Cerebellum (tissue), 4 donors: ENCODE measurements at places on chromosomes 2 and 18. TPM values are rescaled to one million over a fixed set of nuclear protein-coding genes. Genes with fewer than 3 reads are reported as not detected.

DNA sequence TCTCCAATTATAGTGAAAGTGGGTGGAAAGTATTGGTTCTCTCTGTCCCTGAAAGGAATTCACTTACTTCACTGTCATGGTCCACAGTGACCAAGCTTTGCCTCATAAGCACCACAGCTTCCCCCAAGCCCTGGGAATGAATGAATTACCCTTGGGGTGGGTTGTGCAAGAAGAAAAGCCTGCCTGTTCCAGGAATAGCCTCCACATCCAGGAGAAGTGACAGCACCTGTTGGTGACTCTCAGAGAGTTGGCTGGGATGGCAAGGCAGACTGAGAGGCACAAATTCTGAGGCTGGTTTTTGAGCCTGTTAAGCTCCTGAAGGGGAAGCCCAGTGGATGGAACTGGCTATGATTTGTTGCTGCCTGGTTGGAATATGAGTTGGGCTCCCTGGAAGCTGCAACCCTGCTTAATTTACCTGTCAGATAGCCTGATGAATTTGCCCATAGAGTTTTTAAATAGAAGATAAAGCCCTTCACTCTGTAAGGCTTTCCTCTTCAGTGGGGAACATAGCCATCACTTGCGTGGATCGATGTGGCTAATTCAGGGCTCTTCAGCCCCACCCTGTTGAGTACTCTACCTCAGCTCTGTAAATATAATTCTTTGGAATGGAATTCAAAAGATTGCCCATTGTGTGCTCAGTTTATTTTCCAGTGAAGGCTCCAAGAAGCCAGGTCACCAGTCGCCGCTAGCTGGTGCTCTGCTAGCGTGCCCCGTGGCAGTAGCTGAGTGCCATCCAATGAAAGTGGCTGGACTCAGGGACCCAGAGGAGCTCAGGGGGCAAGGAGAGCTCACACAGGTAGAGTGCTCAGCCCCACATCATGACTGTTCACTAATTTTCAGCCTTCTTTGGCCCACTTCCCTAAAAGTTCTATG, 479.3 kb downstream of the IRS1 start:
- DNase-seq = no peak

DNA sequence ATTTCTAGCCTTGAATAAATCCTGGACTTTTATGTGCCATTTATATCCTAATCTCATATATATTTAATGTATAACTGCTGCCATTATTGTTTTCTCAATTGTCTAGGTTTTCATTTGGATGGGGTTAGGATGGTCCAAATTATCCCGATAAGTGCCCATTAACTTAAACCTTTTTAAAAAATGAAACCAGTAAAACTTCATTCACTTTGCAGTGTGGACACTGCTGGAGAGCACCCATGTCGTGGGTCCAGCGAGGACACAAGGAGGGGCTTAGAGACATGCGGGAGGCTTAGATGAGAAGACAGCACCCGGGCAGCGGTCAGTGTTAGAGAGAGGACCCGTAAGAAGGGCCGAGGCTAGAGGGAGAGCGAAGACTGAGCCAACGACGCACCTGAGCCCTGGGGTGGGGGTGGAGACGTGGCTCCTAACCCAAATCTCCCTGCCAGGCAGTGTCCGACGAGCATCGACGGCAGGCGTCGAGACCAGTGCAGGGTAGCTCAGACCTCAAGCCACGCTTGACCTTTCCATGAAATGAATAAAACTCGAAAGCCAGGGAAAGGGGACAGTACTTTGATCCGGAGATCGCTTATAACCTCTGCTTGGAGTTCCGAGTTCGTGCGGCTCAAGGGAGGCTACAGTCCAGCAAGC, 9.0 kb upstream of the EN1 start:
- DNase-seq = no peak

DNA sequence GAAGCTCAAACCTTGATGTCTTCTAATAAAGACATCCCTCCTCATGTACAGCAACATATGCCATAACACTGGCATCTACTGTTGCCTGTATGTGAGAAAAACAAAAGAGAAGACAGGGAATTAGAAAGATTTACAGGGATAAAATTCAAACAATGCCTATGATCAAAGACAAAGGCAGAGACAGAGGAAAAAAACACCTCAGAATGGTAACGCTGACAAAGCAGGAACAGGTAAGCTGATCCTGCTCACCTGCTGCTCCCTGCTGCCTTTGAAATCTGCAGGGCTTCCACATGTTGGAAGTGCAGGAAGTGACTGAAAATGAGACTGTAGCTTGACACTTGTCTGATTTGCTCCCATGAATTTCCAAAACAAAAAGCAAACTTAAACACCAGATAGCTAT, 90.2 kb upstream of the DNAJC10 start:
- DNase-seq = peak; percentile 21

GRCh38 chr18:42956287-42956686, 159.2 kb downstream of the RIT2 start:
- no peak for DNase-seq

DNA sequence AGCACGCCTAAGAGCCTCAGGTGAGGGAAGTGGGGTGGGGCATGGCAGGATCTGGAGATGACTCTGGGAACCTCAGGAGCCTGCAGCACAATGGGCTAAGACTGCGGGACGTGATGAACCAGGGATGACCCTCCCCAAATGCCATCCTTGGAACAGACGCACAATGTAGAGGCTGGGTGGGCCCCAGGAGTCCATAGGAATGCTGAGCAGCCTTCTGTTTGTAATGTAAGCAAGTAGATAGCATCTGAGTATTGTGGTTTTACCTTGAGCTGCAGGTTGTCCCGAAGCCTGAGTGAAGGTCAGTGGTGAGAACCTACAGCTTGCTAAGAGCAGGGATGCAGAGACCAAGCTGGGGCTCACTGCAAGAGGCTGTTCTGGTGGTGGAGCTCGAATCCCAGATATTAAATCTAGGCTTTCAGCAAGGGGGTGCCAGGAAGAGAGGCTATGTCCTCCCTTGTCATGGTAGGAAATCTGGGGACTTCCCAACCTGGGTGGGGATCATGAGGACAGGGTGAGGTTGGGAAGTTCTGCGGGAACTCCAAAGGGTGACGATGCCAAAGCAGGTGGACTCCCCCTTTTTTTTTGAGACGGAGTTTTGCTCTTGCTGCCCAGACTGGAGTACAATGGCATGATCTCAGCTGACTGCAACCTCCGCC, 5.8 kb downstream of the SCTR start:
- no peak for DNase-seq

The EGR4 gene
- 0.09 TPM for total RNA-seq

The SULT1C2 gene
- 0.73 TPM for total RNA-seq

The EXOC6B gene
- total RNA-seq = 76.9 TPM

The DSG4 gene
- not detected for total RNA-seq

The TGFA gene
- total RNA-seq = 11.2 TPM
